ENCODE measurements at places on chromosomes 2 and 18. TPM values are rescaled to one million over a fixed set of nuclear protein-coding genes. Genes with fewer than 3 reads are reported as not detected.

The UGT1A4 gene
- not detected for total RNA-seq

The ASB18 gene
- total RNA-seq = not detected

The TMEM163 gene
- not detected for total RNA-seq

The CCBE1 gene
- 207 TPM for total RNA-seq

The CCDC102B gene
- total RNA-seq = 2.8 TPM

The MAB21L4 gene
- total RNA-seq = not detected

The SCN3A gene
- total RNA-seq = 1.9 TPM

The COL6A3 gene
- 435 TPM for total RNA-seq

The OR6B2 gene
- total RNA-seq = not detected

The GYPC gene
- total RNA-seq = 20.0 TPM

The DLGAP1 gene
- total RNA-seq = 0.43 TPM

The SIX3 gene
- total RNA-seq = not detected

The EMILIN1 gene
- 154 TPM for total RNA-seq

The DRC1 gene
- not detected for total RNA-seq

The CD8B2 gene
- not detected for total RNA-seq

The SCYGR4 gene
- not detected for total RNA-seq

The ZSWIM2 gene
- total RNA-seq = not detected

The THOC1 gene
- total RNA-seq = 16.7 TPM

The UGT1A8 gene
- total RNA-seq = not detected
